ENCODE measurements at places on chromosomes 6 and 20.

DNA sequence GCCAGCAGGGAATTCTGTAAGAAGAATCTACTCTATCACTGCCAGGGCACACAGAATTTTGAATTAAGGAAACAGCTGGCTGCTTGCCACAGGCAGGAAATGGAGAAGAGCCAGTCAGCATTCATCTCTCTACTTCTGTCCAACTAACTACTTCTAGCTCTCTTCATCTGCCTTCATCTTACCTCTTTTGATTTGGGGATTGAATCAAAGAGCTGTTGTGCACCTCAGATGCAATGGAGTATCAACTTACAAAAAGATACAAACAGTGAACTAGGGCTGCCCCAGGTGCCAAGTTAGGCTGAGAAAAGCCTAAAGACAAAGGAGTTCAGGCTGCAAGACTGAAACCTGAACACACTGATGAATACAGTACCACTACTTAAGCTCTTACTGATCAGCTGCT is 82.0 kb downstream of the PTPRK start:
- DNase-seq: no peak

GRCh38 chr20:18133962-18134361 is 3.7 kb upstream of the KAT14 start:
- DNase-seq: no peak

GRCh38 chr20:48281501-48281900 is 496.2 kb upstream of the SULF2 start:
- DNase-seq: no peak

GRCh38 chr20:41701588-41702348 is 83.6 kb upstream of the CHD6 start:
- DNase-seq: no peak

GRCh38 chr6:10719964-10720264 is 3.0 kb upstream of the TMEM14C start:
- DNase-seq: no peak

DNA sequence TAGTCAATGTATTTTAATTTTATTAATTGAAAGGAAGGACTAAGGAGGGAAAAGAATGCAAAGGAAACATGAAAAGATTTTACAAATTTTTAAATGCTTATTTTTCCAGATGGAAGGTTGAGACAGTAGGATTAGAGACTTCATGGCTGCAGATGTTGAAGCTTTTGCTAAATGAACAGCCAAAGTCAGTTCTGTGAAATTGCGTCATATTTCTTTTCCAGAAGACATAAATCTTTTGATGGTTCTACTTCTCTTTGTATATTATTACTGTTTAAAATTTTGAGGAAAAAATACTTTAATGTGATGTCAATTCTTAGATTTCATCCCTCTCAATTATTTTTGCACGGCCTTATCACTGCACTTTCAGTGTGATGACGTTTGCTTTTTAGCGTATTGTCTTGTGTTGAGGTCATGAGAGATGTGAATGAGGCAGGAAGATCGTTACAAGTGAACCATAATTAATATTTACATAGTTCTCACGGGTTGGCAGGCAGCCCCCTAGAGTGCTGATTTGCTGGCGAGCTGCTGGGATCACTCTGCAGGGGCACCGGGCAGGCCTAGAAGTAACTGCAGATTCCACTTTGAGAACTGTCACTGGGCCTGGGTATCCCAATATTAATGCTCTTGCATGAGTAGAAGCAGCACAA is 158.1 kb downstream of the TBXT start:
- DNase-seq: no peak

DNA sequence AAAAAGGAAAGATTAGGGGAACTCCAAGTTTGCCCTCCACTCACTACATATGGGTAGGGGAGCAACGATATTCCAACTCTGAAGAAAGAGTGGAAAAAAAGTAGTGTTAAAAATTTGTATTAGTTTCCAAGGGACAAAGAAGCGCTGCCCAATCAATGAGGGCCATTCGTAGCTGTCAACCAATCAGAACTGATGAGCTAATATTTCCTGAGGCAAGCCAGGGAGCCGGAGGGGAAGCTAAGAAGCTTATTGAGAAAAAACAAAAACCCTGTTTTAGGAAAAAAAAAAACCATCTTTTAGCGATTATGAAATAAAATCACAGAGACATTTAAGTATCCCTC is 59.5 kb downstream of the TRIM38 start:
- no peak for DNase-seq
